ENCODE measurements at places on chromosomes 1 and 21. TPM values are rescaled to one million over a fixed set of nuclear protein-coding genes. Genes with fewer than 3 reads are reported as not detected.

- no peak for DNase-seq
These were observed 16.5 kb downstream of the SLC37A1 start for GRCh38 chr21:42530167-42530518.

- no peak for DNase-seq
These were observed 22.3 kb downstream of the CD34 start for GRCh38 chr1:207888652-207889051.

GRCh38 chr1:8197493-8198282, 120.2 kb upstream of the SLC45A1 start:
- no peak for DNase-seq

GRCh38 chr21:19850157-19850556, 1148.1 kb upstream of the NCAM2 start:
- no peak for DNase-seq

DNA sequence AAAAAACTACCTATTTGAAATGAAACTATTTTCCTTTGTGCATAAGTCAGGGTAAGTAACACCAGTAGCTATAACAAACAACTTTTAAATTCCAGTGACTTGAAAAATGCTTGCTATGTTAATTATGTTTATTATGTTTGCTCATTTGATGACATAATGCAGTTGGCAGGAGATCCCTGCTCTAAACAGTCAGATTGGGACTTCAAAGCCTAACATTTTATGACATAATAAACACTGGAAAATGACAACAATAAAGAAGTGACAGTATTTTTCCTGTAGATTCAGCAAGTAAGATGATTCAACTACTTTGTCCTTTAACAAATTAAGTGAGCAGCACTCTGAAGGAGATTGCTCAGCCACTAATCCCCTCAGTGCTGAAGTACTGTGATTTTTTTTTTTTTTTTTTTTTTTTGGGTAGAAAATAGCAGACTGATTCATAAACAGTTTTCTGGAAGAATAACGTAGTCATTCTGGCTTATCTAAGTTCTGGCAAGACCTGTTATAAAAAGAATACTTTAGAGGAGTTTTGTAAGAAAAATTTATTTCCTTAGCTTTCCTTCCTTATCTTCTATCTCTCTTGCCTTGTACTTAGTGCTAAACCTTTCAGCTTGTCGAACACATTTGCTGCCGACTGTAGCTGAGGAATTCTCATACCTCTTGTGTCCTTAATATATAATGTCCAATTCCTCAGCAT, 207.2 kb downstream of the PTGER3 start:
- no peak for DNase-seq

Gene GNL2
- 70.7 TPM for total RNA-seq

GRCh38 chr1:57079454-57080157, 113.8 kb upstream of the C8B start:
- DNase-seq, result no peak

Gene SCP2
- total RNA-seq, result 95.9 TPM

DNA sequence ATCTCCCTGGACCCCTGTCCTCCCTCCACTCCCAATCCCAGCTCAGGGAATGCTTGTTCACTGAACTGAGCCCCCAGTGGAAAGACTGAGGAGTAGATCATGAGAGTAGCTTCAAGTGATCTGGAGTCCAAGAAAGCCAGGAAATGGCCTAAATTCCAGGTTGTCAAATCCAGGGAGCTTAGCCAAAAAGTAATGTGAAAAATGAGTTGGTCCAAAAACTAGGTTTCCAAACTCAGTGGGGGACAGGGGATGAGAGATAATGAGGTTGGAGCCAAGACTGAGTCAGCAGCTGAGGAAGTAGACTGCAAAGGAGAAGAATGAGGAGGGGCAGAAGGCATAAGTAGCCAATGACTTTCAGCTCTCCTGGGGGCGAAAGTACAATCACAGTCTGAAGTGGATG, 284.1 kb upstream of the BEND5 start:
- DNase-seq, result peak; percentile 33

Gene WNT3A
- total RNA-seq, result 0.39 TPM

Data from skin of body (tissue), 3 donors.